ENCODE measurements at places on chromosomes 3 and 15.
A peak's percentile ranks its signal among the peaks of the same experiment; 100 is the strongest.

- H3K4me3 ChIP-seq: peak overlapping the region; percentile 15
- no peaks in the 10 kb centered on the region for H3K27me3 ChIP-seq
- no peak for DNase-seq
- no peaks in the 10 kb centered on the region for H3K36me3 ChIP-seq
These were observed 836 bp upstream of the AKAP13 start for GRCh38 chr15:85379403-85380131.

GRCh38 chr3:101185341-101185740 lies 135.0 kb downstream of the IMPG2 start:
- H3K36me3 ChIP-seq: no peaks in the 10 kb centered on the region
- no peak for DNase-seq
- H3K4me1 ChIP-seq: no peaks in the 10 kb centered on the region
- no peak overlapping the region for H3K4me3 ChIP-seq

GRCh38 chr3:46979958-46980497 lies 562 bp downstream of the NBEAL2 start:
- peak overlapping the region; percentile 25 for H3K4me3 ChIP-seq
- DNase-seq: no peak
- no peaks in the 10 kb centered on the region for H3K36me3 ChIP-seq

GRCh38 chr3:66656609-66657008 lies 155.8 kb upstream of the LRIG1 start:
- H3K4me1 ChIP-seq: no peaks in the 10 kb centered on the region
- H3K27ac ChIP-seq: no peak overlapping the region
- no peak overlapping the region for H3K4me3 ChIP-seq
- H3K27me3 ChIP-seq: no peaks in the 10 kb centered on the region

DNA sequence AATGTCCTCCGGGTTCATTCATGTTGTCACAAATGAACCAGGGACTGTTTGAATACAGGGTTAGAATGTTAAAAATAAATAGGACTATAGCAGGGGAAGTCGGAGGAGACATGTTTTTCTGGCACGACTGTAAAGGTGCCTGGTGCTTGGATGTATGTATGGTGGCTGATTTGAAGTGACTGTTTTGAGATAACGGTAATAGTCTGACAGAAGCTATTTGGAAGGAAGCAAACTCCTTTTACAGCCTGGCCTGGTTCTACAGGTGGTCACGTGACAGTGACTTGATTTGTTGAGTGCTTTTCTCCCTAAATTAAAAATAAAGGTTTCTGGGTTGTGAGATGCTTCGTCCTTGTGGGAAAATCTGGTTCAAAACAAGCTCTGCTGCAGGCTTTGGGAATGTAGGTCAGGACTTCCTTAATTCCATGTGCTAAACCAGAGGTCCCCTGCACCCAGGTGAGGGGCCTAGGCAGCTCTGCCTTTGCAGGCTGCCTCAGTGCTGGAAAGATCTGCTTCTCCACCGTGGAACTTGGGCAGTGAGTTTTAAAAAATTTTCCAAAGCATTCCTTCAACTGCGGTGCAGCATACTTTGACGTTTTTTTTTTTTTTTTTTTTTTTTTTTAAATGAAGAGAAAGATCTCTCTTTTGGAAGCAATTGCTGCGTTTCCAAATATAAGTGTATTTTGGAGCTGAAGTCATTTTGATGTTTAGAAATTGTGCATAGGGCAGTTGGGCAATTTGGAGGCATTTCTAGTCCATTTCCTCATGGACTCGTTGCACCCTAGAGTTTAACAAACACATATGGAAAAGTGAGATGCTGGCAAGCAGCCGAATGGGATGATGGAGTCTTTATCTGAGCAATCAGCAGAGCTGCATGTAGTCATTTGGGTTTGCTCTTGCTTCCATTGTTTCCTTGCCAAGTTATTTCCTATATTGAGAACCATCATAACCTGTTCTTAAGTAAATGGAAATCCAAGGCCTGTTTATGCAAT lies 30.9 kb downstream of the ITPR1 start:
- no peaks in the 10 kb centered on the region for H3K4me1 ChIP-seq
- H3K27me3 ChIP-seq: no peaks in the 10 kb centered on the region
- no peaks in the 10 kb centered on the region for H3K36me3 ChIP-seq

DNA sequence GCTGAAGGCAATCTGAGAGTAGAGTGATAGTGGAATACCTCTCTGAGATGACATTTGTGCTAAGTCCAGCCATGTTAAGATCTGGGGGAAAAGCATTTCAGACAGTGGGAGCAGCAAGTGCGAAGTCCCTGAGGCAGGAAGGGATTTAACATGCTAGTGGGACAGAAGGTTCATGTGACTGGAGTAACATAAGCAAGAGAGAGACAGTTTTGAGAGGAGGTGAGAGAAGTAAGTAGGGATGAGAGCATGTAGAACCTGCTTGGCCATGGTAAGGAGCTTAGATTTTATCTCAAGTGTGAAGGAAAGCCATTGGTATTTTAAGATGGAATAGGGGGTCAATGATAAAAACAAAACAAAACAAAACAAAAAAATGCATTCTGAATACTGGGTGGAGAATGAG lies 358.6 kb upstream of the KCNH8 start:
- no peak overlapping the region for H3K27ac ChIP-seq
- DNase-seq: no peak
- no peak overlapping the region for H3K4me3 ChIP-seq
- no peaks in the 10 kb centered on the region for H3K27me3 ChIP-seq
- H3K36me3 ChIP-seq: no peaks in the 10 kb centered on the region

- peaks cover 3% of the 10 kb centered on the region for H3K4me1 ChIP-seq
- no peaks in the 10 kb centered on the region for H3K36me3 ChIP-seq
- no peak overlapping the region for H3K27ac ChIP-seq
These were observed 14.3 kb downstream of the CEP152 start for GRCh38 chr15:48796521-48796920.

DNA sequence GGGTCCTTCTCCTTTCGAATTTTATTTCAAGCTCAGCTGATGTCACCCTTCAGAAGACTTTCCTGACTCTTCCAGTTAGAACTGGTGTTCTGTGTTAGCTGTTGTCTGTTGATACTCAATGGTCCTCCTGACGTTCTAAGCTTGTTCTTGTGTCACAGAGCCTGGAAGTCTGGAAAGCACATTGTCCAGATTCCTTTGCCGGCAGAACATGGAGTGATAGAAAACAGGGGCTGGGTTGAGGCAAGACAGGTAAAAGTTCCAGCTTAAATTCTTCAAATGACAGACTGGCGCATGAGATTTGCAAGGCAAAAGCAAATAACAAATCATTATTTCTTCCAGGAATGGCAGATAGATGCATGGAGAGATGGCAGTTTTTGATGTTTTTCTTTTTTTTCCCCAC lies 102.0 kb upstream of the CLSTN2 start:
- no peaks in the 10 kb centered on the region for H3K27me3 ChIP-seq
- H3K36me3 ChIP-seq: no peaks in the 10 kb centered on the region
- no peak overlapping the region for H3K27ac ChIP-seq
- no peak for DNase-seq
- no peaks in the 10 kb centered on the region for H3K4me1 ChIP-seq

DNA sequence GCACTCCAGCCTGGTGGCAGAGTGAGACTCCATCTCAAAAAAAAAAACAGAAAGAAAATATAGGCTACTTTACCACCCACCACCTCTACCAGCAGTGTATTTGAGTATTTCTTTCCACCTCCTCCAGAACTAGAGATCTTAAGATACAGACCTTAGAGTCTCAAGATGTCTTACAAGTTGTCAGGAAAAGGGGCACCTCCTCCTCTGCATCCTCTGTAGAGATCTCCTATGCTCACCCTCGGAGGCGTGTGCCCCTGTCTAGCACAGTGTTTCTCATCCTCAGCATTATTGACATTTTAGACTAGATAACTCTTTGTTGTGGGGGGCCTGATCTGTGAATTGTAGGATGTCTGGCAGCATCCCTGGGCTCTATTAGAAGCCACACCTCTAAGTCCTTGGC lies 27.7 kb upstream of the P4HTM start:
- DNase-seq: no peak
- no peak overlapping the region for H3K27ac ChIP-seq
- no peaks in the 10 kb centered on the region for H3K27me3 ChIP-seq
- peaks cover 6% of the 10 kb centered on the region for H3K36me3 ChIP-seq
- H3K4me3 ChIP-seq: no peak overlapping the region
- no peaks in the 10 kb centered on the region for H3K4me1 ChIP-seq

- no peaks in the 10 kb centered on the region for H3K4me1 ChIP-seq
- no peak overlapping the region for H3K4me3 ChIP-seq
- no peaks in the 10 kb centered on the region for H3K27me3 ChIP-seq
- H3K27ac ChIP-seq: no peak overlapping the region
These were observed 7.1 kb upstream of the FBN1 start for GRCh38 chr15:48652510-48653076.

- peak; percentile 86 for DNase-seq
- peaks cover 2% of the 10 kb centered on the region for H3K4me1 ChIP-seq
- H3K36me3 ChIP-seq: no peaks in the 10 kb centered on the region
- H3K27ac ChIP-seq: no peak overlapping the region
- H3K4me3 ChIP-seq: no peak overlapping the region
These were observed 262.1 kb upstream of the TBL1XR1 start for GRCh38 chr3:177459401-177459800.

All from mesendoderm (in vitro differentiated cells).